ENCODE measurements at places on chromosomes 4 and X. TPM values are rescaled to one million over a fixed set of nuclear protein-coding genes. Genes with fewer than 3 reads are reported as not detected.

The JAKMIP1 gene
- polyA plus RNA-seq: 0.14 TPM

The FDCSP gene
- not detected for polyA plus RNA-seq

The ADH1B gene
- polyA plus RNA-seq: 10.2 TPM

The CPZ gene
- polyA plus RNA-seq: 6.0 TPM

The ZFP92 gene
- 0.63 TPM for polyA plus RNA-seq

The FAM9C gene
- 0.28 TPM for polyA plus RNA-seq

The SLC49A3 gene
- polyA plus RNA-seq: 19.1 TPM

The NEUROG2 gene
- not detected for polyA plus RNA-seq

The NLGN4X gene
- polyA plus RNA-seq: 2.5 TPM

The ERAS gene
- polyA plus RNA-seq: not detected

The MAOB gene
- 0.35 TPM for polyA plus RNA-seq
